ENCODE measurements at places on chromosomes 5 and 9.

DNA sequence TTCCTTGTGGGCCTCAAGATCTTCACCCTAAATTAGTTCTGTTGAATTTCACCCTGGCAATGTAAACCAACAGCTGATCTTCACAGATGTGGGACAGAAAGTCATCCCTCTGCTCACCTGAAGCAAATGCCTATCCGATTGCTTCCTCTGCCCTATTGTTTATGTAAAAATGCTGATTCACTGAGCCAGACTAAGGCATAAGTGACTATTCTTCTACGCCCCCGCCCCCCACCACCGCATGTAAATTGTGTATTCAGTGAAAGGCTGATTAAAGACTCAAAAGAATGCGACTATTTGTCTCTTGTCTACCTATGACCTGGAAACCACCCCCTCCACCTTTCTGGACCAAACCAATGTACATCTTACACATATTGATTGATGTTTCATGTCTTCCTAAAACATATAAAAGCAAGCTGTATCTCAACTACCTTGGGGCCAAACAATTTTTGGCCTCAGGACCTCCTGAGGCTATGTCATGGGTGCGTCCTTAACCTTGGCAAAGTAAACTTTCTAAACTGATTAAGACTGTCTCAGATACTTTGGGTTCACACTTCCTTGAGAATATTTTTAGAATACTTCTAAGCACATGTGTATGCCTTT is 129.7 kb upstream of the BOD1 start:
- DNase-seq, result no peak

GRCh38 chr5:43353668-43354067 is 40.5 kb upstream of the HMGCS1 start:
- no peak for DNase-seq

GRCh38 chr5:83914662-83915418 is 194.2 kb upstream of the HAPLN1 start:
- DNase-seq, result no peak

DNA sequence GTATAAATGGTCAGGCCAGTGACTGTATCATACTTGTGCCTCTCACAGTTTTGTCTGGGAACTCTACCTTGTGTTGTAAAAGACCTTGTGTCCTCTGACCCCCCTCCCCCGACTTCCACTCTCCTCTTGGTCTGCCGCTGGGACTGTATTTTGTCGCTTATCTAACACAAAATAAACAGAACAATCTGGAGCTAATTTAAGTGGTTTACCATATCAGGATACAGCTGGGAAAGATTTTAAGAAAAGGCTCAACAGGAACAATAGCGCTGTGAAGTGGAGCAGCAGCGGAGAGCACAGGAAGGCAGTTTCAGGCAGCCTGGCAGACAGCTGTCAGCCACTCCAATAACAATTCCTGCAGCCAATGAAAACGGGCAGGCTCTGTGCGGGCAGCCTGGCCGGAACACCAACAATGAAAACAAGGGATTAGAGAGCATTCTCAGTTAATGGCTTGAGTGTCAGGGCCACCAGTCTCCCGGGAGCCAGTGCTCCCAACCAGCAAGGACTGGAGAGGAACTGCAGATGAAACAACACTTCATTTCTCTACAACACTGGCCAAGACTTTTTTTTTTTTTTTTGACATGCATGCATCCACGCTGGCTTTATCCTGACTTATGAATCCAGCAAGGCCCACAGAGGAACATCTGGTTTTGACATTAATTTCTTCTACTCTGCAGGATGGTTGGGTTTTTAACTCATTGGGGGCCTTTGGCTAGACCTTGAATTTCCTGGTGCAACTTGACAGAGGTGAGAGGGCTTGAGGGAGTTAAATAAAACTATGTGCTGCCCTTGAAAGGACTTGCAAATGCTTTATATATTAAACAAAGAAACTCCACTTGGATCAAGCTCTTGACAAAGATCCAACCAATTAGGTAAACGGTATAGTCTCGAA is 76.7 kb downstream of the ARSB start:
- no peak for DNase-seq

- DNase-seq, result no peak
Observed at GRCh38 chr9:12735665-12736064, 39.2 kb upstream of the LURAP1L start.

DNA sequence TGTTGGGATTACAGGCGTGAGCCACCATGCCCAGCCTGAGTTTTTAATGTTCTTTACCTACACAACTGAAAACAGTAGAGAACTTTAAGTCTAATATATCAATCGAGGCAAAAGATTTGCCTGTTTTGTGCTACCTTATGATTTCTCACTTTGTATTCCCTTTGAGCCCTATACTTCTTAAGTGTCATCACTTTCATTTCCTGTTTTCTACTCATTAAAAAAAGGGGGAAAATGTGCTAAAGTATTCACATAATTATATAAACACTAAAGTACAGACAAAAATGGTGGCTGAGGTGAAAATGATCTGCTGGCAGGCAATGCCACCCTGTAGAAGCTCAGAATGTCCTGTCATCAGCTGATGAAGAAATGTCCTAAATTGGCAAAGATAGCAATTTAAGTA is 23.6 kb downstream of the ATG10 start:
- no peak for DNase-seq

Measured in type B pancreatic cell (in vitro differentiated cells).